Right ventricle myocardium inferior (tissue), 1 donor: ENCODE measurements at places on chromosomes 16 and 17.

GRCh38 chr16:8552487-8553221 is 37.7 kb downstream of the TMEM114 start:
- no peak for DNase-seq

DNA sequence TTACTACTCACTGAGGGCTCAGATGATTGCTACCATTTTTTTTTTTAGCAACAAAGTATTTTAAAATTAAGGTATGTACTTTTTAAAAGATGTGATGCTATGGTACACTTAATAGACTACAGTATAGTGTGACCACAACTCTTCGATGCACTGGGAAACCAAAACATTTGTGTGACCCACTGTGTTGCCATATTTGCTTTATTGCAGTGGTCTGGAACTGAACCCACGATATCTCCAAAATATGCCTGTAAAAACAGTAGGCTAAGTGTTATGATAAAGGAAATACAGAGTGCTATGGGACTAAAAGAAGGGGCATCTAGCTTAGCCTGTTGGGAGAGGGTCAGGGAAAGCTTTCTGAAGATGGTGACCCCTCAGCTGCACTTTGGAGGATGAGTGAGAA is 41.6 kb upstream of the HNF1B start:
- DNase-seq: no peak

DNA sequence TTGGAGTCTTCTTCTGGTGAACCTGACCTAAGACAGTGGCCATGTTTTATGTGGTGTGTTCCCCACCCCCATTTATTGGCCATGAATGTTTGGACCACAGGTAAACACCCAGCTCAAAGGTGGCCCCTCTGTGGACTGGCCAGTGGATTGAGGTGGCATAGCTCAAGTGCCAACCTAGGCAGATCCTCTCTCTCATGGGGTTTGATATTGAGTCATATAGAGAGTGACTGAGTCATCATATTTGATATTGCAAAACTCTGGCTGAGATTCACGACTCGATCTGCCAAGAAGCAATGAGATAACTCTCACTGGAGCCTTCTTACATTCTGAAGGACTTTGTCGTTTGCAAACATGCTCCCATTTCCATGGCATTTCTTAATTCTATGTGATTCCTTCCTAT is 10.5 kb upstream of the TEKT3 start:
- DNase-seq: no peak

DNA sequence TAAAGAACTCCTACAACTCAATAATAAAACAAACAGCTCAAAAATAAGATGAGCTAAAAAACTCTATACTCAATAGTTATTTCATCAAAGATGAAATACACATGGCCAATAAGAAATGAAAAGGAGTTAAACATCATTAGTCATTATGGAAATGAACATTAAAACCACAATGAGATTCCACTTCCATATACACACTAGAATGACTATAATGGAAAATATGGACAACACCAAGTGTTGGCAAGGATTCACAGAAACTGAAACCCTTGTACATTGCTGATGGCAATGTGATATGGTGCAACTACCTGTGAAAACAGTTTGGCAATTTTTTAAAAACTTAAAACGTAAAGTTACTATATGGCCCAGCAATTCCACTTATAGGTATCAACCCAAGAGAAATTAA is 91.4 kb downstream of the GRIN2A start:
- no peak for DNase-seq

GRCh38 chr17:559551-560431 is 154.8 kb downstream of the VPS53 start:
- peak; percentile 56 for DNase-seq

DNA sequence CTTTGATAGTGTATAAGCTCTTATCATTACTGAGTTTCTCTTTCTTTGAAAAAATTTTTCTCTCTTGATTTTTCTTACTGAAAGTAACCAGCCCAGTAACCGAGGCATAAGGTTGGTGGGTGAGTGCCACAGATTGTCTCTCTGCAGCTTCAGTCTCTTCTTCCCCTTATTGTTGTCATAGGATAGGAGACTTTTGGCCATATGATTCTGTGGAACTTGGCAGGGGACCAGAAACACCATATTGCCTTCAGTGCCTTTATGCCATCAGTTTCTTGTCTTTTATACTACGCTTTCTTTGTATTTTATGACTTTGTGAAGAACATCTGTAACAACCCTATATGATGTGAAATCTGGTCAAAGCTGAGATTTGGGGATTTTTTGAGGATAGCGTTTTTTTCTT is 341.6 kb upstream of the TBX2 start:
- no peak for DNase-seq

GRCh38 chr17:9266697-9267117 is 245.4 kb downstream of the NTN1 start:
- no peak for DNase-seq

DNA sequence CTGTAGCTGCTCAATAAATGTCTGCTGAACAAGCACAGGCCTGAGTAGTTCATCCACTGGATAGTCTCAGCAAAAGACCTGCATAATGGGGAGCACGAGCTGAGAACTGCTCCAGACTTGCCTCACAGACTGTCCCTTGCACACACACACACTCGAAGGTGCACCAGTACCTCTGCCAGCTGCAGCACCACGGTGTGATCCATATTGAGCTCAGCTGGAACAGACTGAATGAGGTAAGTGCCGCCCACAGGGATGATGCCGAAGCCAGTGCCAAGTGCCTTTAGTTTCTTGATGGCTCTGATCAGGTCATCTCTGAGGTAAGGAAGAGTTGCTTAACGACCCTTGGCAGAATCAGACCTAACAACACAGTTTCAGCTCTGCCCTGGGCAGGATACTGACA is 11.6 kb downstream of the SNF8 start:
- DNase-seq: no peak

DNA sequence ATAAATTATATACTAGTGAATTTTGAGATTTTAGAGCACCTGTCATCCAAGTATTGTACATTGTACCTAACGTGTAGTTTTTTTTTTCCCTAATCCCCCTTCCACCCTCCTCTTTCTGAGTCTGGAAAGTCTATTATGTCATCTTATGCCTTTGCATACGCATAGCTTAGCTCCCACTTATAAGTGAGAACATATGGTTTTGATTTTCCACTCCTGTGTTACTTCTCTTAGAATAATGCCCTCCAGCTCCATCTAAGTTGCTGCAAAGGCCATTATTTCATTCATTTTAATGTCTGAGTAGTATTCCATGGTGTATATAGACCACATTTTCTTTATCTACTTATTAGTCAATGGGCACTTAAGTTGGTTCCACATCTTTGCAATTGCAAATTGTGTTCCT is 177.0 kb upstream of the C16orf82 start:
- no peak for DNase-seq
